Stimulated activated naive CD4-positive, alpha-beta T cell (primary cell): ENCODE measurements at places on chromosomes 12 and 14.

GRCh38 chr12:92426332-92426731 is 276.5 kb upstream of the PLEKHG7 start:
- DNase-seq = no peak

DNA sequence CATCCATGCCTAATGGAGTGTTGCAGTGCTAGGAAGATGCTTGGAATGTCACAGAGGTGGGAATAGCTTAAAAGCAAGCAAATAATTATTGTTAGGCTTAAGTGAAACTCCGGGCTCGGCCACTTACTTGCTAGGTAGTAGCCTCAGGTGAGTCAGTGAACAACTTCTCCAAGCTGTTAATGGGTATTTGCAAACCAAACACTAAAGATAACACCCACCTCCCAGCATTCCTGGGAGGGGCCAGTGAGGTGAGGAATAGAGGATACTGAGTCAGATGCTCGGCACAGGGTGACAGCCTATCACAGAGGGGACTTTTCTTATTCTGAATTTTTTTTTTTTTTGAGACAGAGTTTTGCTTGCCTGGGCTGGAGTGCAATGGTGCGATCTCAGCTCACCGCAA is 151.2 kb upstream of the RFLNA start:
- no peak for DNase-seq

GRCh38 chr14:74771399-74771798 is 8.3 kb downstream of the YLPM1 start:
- no peak for DNase-seq

DNA sequence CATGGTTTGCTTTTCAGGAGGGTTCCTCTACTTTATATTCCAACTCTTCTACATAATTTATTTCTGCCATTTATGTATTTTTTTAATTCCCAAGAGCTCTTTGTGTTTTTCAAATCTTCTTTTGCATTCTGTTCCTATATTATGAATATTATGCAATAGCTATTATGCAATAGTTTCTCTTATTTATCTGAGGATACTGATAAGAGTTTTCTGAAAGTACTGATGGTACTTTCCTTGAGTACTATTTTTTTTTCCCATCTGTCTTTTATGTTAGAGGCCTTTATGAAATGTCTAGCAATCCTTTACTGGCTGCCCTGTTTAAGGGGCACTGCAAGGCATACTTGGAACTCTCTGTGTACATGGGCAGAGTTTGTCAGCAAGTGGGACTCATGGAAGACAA is 93.4 kb downstream of the SLC41A2 start:
- DNase-seq = no peak

DNA sequence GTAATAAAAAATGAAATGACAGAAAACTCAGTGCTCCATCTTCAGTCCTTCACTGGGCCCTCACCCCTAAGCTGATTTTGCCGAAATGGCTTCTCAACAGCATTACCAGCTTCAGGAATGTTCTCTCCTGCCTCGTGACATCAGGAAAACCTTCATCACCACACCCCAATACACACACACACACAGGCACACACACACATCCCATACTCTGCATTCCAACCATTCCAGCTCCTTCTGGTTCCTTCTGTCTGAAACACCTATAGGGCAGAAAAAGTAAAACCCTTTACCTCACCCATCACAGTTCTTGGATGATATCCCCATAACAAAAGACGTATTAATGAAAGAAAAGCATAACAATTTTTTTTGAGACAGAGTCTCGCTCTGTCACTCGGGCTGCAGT is 75.9 kb downstream of the CCDC60 start:
- no peak for DNase-seq

DNA sequence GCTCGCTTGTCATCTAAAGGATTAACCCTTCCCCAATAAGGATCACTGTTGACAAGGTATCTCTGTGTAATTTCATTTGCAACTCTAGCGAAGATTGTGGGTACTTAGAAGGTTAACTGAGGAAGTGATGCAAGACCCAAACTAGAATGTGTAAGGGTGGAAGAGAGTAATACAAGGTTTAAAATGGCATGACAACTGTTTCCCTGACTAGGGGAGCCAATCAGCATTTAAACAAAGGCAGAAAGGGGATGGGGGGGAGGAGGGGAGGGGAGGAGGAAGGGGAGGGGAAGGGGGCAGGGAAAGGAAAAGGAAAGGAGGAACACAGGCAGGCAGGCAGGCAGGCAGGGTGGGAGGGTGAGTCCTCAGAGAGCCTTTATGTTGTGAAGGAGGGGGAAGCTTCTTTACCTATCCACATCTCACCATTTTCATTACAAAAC is 31.1 kb downstream of the NRDE2 start:
- no peak for DNase-seq
